ENCODE measurements at places on chromosomes 13 and 19. TPM values are rescaled to one million over a fixed set of nuclear protein-coding genes. Genes with fewer than 3 reads are reported as not detected.

- no peaks in the 10 kb centered on the region for H3K36me3 ChIP-seq
- H3K4me3 ChIP-seq = no peak overlapping the region
- no peak for DNase-seq
- H3K4me1 ChIP-seq = no peaks in the 10 kb centered on the region
- H3K27me3 ChIP-seq = no peaks in the 10 kb centered on the region
- no peak overlapping the region for H3K27ac ChIP-seq
Measured at GRCh38 chr13:62305756-62306155, 890.1 kb upstream of the PCDH20 start.

- no peak overlapping the region for H3K4me3 ChIP-seq
- H3K36me3 ChIP-seq = peaks cover 13% of the 10 kb centered on the region
- no peaks in the 10 kb centered on the region for H3K4me1 ChIP-seq
- no peak overlapping the region for H3K27ac ChIP-seq
Measured at GRCh38 chr13:100382785-100383184, 205.8 kb downstream of the GGACT start.

Gene PSG6
- total RNA-seq = not detected

DNA sequence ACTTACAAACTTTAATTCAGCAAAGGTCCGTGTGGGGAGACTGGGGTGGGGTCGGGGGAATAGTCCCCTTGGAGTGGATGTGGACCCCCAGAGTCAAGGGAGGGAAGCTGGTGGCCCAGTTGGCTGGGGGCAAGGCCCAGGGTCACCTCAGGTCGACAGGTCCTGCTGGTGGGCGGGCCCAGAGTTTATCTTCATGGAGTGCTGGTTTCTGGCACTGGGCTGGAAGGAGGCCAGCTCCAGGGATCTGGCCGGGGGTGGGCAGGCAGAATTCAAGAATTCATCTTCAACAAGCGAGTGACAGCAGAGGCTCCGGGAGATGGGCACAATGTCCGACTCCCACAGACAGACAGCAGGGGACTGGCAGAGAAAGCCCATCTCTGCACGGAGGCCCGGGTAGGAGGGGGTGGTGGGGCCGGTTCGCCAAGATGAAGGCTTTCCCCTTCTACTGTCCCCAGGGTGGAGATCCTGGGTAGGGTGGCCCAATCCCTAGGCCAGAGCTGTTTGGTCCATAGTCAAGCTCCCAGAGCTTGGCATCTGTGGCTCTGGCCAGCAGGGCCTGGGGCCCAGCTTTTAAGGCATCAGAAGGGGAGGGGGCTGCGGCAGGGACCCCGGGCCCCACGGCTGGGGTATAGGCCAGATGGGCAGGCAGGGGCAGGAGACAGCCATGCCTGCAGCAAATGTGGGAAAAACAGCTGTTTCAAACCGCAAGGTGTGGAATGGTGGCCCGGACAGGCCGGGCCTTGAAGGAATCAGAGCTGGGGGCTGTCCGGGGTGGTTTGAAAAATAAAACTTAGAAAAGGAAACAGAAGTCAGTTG lies 622 bp upstream of the FDX2 start:
- peaks cover 45% of the 10 kb centered on the region for H3K36me3 ChIP-seq
- no peak for DNase-seq
- H3K4me1 ChIP-seq = peaks cover 5% of the 10 kb centered on the region
- peak overlapping the region; percentile 75 for H3K4me3 ChIP-seq
- no peaks in the 10 kb centered on the region for H3K27me3 ChIP-seq

GRCh38 chr13:44780591-44781280 lies 204.6 kb upstream of the TSC22D1 start:
- H3K4me3 ChIP-seq = no peak overlapping the region
- no peak overlapping the region for H3K27ac ChIP-seq

Gene OBI1
- 24.2 TPM for total RNA-seq

- peak; percentile 92 for DNase-seq
- H3K4me3 ChIP-seq = peak within 1 kb of the TSS; percentile 45
- H3K36me3 ChIP-seq = no peaks in the 10 kb centered on the region
- H3K4me1 ChIP-seq = peaks cover 16% of the 10 kb centered on the region
- H3K27ac ChIP-seq = peak within 1 kb of the TSS; percentile 72
Measured at GRCh38 chr19:4534836-4535658, at the start of gene PLIN5. Gene PLIN5, minus strand, starts transcription at chr19:4535224. Its CDS starts 1,150 bp downstream, at chr19:4534074.

- peaks cover 20% of the 10 kb centered on the region for H3K4me1 ChIP-seq
- H3K27me3 ChIP-seq = no peaks in the 10 kb centered on the region
- no peaks in the 10 kb centered on the region for H3K36me3 ChIP-seq
- H3K4me3 ChIP-seq = no peak overlapping the region
- no peak overlapping the region for H3K27ac ChIP-seq
Measured at GRCh38 chr13:74026753-74027152, 107.5 kb downstream of the KLF12 start.

- H3K4me1 ChIP-seq = no peaks in the 10 kb centered on the region
- H3K36me3 ChIP-seq = no peaks in the 10 kb centered on the region
- H3K27ac ChIP-seq = no peak overlapping the region
- peaks cover 65% of the 10 kb centered on the region for H3K27me3 ChIP-seq
Measured at GRCh38 chr19:54535601-54536000, 33.0 kb downstream of the LAIR2 start.

GRCh38 chr13:110227864-110228643 lies 78.9 kb downstream of the COL4A1 start:
- DNase-seq = peak; percentile 93
- H3K36me3 ChIP-seq = no peaks in the 10 kb centered on the region
- H3K27me3 ChIP-seq = no peaks in the 10 kb centered on the region
- H3K4me1 ChIP-seq = peaks cover 47% of the 10 kb centered on the region

DNA sequence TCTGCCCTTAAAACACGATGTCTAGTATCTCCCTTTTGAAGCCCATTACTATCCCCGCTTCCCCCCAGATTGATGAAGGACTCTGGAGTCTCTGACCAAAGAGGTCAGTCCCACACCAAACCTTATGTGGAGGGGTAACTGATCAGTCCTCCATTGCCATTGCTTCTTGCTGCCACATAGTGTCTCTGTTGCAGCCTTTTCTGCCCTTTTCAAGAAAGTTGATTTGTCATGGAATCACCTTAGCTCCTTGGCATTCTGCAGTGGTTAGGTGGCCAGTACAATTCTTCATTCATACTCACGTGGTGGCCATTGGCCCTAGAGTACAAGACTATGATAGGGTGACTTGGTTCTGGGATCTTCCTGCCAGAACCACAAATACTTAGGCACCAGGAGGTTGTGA lies 8.4 kb upstream of the HTR2A start:
- no peak overlapping the region for H3K4me3 ChIP-seq
- H3K27ac ChIP-seq = no peak overlapping the region
- DNase-seq = no peak
- peaks cover 40% of the 10 kb centered on the region for H3K27me3 ChIP-seq
- no peaks in the 10 kb centered on the region for H3K36me3 ChIP-seq

Gene LGALS14
- not detected for total RNA-seq

GRCh38 chr13:99320693-99321481 lies 13.7 kb upstream of the GPR183 start:
- H3K27me3 ChIP-seq = no peaks in the 10 kb centered on the region
- H3K27ac ChIP-seq = no peak overlapping the region
- no peak overlapping the region for H3K4me3 ChIP-seq
- peaks cover 6% of the 10 kb centered on the region for H3K36me3 ChIP-seq
- H3K4me1 ChIP-seq = peaks cover 8% of the 10 kb centered on the region

Gene KLHL1
- not detected for total RNA-seq

Gene SCEL
- 0.15 TPM for total RNA-seq

Gene TNFSF9
- total RNA-seq = 10.0 TPM

- H3K4me1 ChIP-seq = no peaks in the 10 kb centered on the region
- no peak within 1 kb of the TSS for H3K27ac ChIP-seq
- no peaks in the 10 kb centered on the region for H3K27me3 ChIP-seq
- H3K4me3 ChIP-seq = no peak within 1 kb of the TSS
- no peaks in the 10 kb centered on the region for H3K36me3 ChIP-seq
- DNase-seq = no peak
Measured at GRCh38 chr19:22286151-22286810, at the start of gene ZNF729. Gene ZNF729, plus strand, starts transcription at chr19:22286441. Its CDS starts 85 bp downstream, at chr19:22286526.

DNA sequence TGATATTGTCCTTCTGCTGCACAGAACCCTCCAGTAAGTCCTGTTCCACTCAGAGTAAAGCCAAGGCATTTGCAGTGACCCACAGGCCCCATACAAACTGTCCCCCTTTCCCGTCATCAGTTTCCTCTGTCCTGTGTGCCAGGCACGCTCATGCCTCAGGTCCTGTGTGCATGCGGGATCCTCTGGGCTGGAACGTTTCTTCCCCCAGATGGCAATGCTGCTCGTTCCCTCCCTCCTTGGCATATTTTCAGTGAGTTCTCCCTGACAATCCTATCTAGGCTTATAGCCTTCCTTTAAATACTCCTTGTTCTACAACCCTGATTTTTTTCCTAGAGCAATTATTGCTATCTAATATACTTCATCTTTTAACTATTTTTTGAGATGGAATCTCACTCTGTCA lies 5.7 kb downstream of the OPA3 start:
- H3K36me3 ChIP-seq = no peaks in the 10 kb centered on the region
- no peak overlapping the region for H3K27ac ChIP-seq
- no peaks in the 10 kb centered on the region for H3K4me1 ChIP-seq
- H3K27me3 ChIP-seq = no peaks in the 10 kb centered on the region
- no peak overlapping the region for H3K4me3 ChIP-seq
- no peak for DNase-seq

- H3K4me3 ChIP-seq = no peak overlapping the region
- peaks cover 3% of the 10 kb centered on the region for H3K4me1 ChIP-seq
- DNase-seq = peak; percentile 4
- no peaks in the 10 kb centered on the region for H3K36me3 ChIP-seq
Measured at GRCh38 chr13:102905905-102906771, 60.3 kb downstream of the ERCC5 start.

Gene ICAM4
- 1.5 TPM for total RNA-seq

DNA sequence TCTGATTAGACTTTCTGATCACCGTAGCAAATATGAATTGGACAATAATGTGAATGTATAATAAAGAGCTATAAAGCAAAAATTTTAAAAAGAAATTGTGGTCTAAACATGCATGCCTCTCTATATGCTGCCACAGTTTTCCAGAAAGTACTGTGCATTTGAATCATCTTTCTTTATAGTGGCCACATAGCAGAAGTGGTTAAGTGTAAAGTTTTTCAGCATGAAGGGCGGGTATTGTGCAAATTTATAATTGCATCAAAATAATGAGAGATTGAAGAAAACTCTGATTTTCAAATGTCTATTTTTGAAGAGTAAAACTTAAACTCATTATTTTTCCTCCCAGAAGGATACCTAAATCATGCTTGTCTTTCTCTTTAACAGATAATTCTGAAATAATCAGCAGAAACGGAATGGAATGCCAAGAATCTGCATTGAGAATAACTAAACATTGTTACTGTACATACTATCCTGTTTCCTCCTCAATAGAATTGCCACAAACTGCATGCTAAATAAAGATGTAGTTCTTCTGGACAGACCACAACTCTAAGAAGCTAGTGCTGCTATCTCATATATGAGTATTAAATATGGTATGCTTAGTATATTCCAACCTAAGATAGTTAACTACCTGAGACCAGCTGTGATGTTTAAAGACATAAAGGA lies 42.9 kb upstream of the RAP2A start:
- DNase-seq = peak; percentile 9
- no peaks in the 10 kb centered on the region for H3K27me3 ChIP-seq
- no peaks in the 10 kb centered on the region for H3K36me3 ChIP-seq
- no peak overlapping the region for H3K27ac ChIP-seq
- peaks cover 4% of the 10 kb centered on the region for H3K4me1 ChIP-seq

GRCh38 chr19:41575998-41576397 lies at the start of gene CEACAM21:
Gene CEACAM21, plus strand, starts transcription at chr19:41576166. Its CDS starts 109 bp downstream, at chr19:41576275.
- H3K27ac ChIP-seq = no peak within 1 kb of the TSS
- H3K4me1 ChIP-seq = no peaks in the 10 kb centered on the region
- H3K36me3 ChIP-seq = no peaks in the 10 kb centered on the region
- DNase-seq = peak; percentile 65
- H3K4me3 ChIP-seq = no peak within 1 kb of the TSS

All from A673 (cell line).